Activated CD4-positive, CD25-positive, alpha-beta regulatory T cell treated with anti-CD3 and anti-CD28 coated beads, Interleukin-2, amount 50 U/mL, for 24 hours (primary cell): ENCODE measurements at places on chromosomes 7 and 10.
A peak's percentile ranks its signal among the peaks of the same experiment; 100 is the strongest.

DNA sequence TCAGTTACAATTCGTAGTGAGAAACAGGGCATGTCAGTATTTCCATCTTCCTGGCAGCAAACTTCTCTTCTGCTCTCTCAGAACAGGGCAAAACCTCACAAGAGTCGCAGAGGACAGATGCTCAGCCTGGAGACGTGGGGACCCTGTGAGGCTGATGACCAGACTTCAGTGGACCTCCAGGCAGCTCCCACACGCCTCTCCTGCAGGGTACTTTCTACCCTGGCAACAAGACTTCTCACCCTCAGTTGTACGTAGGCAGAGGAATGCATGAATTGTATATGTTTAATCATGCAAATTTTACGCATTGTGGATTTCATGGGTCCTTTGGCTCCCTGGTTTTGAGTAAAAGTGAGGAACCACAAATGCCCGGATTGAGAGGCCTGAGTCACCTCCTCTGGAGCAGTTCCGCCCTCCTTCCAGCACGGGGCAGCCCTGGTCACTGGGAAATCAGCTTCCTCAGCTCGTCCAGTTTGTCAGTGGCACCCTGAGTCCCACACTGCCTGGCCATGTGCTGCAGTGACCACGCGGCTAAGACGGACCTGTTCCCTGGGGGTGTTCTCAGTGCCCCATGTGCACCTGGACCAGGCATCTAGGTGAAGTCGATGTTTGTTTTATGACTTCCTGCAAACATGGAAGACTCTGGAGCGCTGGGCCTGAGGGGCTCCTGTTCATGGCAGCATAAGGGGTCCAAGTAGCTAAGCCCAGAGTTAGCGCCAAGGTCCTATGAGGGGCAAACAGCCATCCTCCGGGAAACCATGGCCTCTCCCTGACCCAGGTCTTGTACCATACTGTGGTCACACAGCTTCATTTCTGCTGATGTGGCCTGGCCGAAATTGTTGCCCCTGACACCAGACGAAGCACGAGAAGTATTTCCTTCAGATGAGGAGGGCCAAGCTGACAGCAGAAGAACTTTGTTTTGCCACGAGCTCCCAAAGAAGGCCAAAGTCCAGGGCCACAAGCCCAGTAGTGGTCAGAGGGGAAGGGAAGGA, 165.1 kb downstream of the TNS3 start:
- ATAC-seq, result no peak

GRCh38 chr10:63744060-63744941, 223.1 kb downstream of the REEP3 start:
- ATAC-seq, result no peak

DNA sequence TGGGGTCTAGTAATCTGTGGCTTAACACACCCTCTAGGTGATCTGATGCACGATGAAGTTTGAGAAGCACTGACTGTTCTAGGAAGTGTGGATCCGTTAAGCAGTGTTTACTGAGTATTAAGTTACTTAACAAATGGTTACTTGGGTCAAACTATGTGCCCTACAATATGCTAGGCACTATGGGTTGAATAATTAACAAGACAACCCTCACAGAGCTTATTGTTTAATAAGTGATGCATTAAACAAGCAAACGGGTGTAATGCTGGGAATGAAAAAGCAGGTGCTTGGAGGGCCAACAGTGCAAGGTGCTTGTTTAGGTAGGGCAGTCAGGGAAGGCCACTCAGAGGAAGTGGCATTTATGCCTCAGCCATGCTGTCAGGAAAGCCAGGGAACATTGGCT, 378.0 kb upstream of the PODXL start:
- ATAC-seq, result no peak

DNA sequence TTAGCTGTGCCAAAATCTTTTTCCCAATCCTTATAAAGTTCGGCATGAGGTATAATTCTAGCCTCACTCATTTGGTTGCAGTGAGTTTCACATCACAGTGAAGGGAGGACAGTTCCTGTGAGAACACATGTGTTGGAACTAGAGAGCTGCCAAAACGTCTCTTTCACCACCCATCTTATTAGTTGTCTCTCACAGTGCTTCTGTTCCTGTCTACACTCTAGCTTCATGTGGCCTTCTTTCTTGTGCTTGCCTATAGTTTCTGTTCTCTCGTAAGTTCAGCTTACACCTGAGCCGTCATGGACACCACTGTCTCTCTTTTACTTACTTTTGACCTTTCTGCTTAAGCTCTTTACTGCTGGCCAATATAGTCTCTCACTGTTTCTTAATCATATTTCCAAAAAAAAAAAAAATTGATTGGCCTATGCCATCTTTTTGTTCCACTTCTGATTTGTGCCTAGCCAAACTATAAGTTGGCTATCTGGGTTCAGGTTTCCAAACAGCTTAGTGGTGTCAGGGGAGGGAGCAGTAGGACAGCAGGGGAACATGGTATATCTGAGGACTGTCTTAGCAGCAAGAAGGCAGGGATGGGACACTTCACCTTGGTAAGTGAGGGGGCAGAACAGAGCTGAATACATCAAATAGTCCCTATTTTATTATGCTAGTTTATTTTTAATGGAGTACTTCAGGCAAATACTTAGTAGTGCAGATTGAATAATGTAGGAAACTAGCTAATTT, 38.0 kb downstream of the ZNRF2 start:
- peak; percentile 17 for ATAC-seq

GRCh38 chr10:14365266-14365665, 34.5 kb upstream of the FRMD4A start:
- ATAC-seq, result no peak

GRCh38 chr7:37320140-37320847, 128.4 kb downstream of the ELMO1 start:
- ATAC-seq, result no peak

GRCh38 chr10:132588301-132589013, 50.9 kb downstream of the INPP5A start:
- ATAC-seq, result peak; percentile 19

DNA sequence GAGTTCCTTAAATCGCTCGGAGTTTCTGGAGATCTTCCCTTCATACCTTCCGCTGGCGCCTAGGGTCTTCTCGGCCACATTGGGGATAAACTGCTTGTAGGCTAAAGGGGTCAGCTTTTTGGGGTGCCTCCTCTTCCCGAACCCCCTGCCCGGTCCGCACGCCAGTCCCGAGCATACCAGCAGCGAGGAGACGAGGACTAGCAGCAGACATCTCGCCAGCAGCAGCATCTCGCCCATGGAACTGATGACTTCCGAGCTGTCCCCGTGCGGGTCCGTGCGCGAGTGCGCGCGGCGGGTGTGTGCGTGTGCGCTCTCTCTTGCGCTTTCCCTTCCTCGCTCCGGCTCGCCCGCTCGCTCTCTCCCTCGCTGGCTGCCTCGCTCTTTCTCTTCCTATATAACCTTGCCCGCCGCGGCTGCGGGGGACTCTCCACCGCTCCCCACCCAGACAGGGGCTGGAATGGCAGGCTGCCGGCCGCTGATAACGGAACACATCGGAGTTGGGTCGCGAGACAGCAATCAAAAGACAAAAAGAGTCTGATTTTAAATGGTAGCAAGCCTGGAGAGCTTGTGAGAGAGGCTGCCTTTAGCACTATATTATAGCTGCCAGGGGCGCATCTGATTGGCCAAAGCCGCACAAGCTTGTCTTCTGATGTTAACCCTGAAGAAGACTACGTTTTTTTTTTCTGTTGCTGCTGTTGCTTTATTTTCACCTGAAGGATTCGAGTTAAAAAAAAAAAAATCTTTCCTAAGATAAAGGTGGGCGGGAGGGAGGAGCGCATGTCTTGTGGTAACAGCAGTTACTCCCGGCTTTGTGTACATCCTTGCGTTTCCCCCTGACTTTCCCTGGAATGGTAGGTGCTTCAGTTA, at the start of gene SHH:
Gene SHH, minus strand, starts transcription at position 569 of the 867 bp plus-strand sequence. Its CDS starts 341 bp downstream, at position 228.
- no peak for ATAC-seq

DNA sequence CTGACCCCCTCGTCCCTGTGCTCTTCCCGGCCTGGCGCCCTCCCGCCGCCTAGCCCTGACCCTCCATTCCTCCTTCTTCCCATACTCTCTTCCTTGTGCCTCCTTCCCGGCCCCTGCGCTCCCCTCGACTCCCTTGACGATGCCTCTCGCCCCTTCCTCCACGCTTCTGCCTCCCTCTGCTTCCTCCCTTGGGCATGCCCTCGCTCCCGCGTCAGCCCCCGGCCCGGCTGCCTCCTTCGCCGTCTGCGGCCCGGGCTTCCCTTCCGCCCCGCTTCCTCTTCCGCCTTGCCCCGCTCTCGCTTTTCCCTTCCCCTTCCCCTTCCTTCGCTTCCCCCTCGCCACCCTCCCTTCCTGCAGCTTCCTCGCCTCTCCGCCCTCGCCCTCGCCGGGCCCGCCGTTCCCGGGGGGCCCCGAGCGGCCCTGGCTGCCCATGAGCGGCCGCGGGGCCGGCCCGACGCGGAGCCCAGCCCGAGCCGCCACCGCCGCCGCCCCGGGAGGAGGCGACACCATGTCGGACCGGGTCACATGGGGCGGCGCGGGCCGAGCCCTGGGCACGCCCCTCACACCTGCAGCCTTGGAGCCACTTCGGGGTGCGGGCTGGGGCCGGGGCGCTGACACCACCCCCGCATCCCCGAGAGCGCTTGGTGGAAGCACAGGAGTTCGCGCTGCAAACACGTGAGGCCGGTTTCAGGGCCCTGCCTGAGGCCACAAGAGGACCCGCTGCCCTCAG, at the start of gene FBXW4:
Gene FBXW4, minus strand, starts transcription at position 497 of the 730 bp plus-strand sequence. Its CDS starts 65 bp downstream, at position 432.
- peak; percentile 78 for ATAC-seq

- no peak for ATAC-seq
These were observed 61.4 kb downstream of the ABI1 start for GRCh38 chr10:26799342-26799741.

- ATAC-seq, result no peak
These were observed 144.0 kb downstream of the ATE1 start for GRCh38 chr10:121783782-121784372.

DNA sequence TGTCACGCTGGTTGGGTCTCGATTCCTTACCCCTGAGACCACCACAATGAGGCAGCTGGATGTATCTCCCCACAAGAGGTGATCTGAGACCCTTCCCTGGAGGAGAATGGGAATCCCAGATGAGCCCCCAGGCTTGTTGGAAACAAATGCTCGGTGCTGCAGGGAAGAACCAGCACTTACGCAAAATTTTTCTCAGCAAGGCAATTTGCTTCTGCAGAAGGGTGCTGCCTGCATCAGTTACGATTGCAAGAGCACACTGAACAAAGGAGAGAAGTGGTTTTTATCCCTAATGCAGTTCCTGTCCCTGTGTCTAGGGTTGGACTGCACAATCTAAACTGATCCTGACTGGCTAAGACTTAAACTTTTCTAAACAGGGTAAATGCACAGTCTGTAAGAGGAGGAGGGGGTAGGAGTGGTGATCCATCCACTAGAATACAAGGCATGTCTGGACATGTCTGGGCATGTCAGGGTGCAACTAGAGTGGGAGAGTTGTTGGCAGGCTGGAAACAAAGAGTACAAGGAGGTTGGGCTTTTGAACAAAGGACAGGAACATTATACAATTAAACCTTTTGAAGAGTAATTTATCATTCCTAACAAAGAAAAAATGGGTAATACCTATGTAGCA, 114.9 kb upstream of the FAM3C start:
- no peak for ATAC-seq

DNA sequence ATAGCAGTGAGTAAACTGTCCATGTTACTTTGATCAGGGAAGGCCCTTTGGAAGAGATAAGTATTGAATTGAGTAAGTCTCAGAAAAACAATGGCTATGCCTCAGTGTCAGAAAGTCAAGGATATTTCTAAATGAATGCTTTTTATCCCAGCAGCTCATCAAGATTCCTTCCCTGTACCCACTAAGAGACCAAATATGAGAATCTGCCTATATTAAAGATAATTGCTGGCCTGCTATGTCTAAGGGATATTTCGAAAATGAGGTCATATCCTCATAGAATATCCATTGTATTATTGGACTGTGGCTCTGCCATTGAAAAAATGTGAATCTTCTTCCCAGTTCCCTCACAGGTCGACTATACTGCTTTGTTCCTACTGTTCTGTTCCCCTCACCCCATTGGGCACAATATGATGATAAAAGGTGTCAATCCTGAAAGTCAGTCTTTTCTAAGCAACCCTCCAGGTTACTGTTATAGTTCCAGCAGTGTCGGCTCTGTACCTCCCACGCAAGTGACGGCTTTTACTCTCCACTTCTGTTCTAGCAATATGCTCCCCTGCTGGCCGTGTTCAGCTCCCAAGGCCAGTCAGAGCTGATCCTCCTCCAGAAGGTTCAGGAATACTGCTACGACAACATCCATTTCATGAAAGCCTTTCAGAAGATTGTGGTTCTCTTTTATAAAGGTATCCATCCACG, 51.7 kb downstream of the BZW2 start:
- no peak for ATAC-seq

- no peak for ATAC-seq
These were observed 3.5 kb upstream of the SEPTIN7 start for GRCh38 chr7:35797311-35797710.

GRCh38 chr7:128738570-128739047, 550 bp upstream of the CALU start:
- peak; percentile 10 for ATAC-seq

DNA sequence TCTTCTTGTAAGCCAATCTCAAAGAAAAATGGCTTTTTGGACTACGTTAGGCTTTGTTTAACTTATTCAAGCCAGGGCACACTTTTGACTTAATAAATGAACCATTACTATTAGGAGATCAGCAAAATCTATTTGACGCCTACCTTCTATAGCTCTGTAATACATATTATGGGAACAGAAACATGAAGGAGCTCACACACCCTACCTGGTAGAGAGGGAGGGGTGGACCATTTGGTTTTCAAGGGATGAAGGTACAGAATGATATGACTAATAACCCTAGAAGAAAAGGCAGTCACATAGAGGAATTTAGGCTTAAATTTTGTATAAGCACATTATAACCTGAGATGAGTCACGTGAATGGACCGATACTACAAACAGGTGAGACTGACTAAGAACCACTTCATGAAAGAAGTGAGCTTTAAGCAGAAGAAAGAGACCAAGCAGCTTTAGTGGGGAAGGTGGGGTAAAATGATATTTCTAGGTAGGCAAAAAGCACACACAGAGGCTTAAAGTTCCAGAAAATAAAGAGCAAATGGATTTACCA, 106.8 kb upstream of the CTTNBP2 start:
- ATAC-seq, result no peak

- no peak for ATAC-seq
These were observed 449.0 kb downstream of the ETV1 start for GRCh38 chr7:13540429-13540828.

DNA sequence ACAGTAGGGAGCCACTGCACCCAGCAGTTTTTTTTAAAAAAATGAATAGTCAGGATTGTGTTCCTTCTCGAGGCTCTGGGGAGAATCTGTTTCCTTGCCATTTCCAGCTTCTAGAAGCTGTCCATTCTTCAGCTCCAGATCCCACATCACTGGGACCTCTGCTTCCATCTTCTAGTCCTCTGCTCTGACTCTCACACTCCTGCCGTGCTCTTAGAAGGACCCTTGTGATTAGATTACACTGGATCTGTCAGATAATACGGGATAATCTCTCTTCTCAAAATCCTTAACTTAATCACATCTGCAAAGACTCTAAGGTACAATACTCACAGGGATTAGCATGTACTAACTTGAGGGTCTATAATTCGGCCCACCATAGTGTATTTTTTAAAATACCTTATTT, 158.9 kb upstream of the SP4 start:
- ATAC-seq, result no peak

GRCh38 chr10:5413012-5413938, 918 bp downstream of the NET1 start:
- no peak for ATAC-seq

- ATAC-seq, result no peak
These were observed 269.6 kb downstream of the SORCS3 start for GRCh38 chr10:104910712-104911111.

GRCh38 chr10:34335960-34336690, 479.0 kb downstream of the PARD3 start:
- ATAC-seq, result no peak

GRCh38 chr10:88154596-88155250, 291.3 kb downstream of the PTEN start:
- no peak for ATAC-seq

GRCh38 chr7:34838329-34838728, 180.3 kb downstream of the NPSR1 start:
- ATAC-seq, result no peak

- no peak for ATAC-seq
These were observed 95.2 kb downstream of the CLEC2L start for GRCh38 chr7:139618482-139619366.
